Mesothelial cell of epicardium (in vitro differentiated cells): ENCODE measurements at places on chromosomes 4 and X. TPM values are rescaled to one million over a fixed set of nuclear protein-coding genes. Genes with fewer than 3 reads are reported as not detected.
A peak's percentile ranks its signal among the peaks of the same experiment; 100 is the strongest.

Gene SLIT2
- total RNA-seq, result 155 to 168 TPM (median 156 TPM) in 3 replicates

Gene PHEX
- total RNA-seq, result 0.70 to 1.2 TPM (median 0.96 TPM) in 3 replicates

Gene ETDA
- total RNA-seq, result not detected in 3 replicates

Gene EVC2
- 16.9 to 17.4 TPM (median 17.1 TPM) in 3 replicates for total RNA-seq

Gene UCP1
- total RNA-seq, result not detected in 3 replicates

Gene MAGEA9B
- total RNA-seq, result not detected in 3 replicates

Gene FAM241A
- 0.20 to 0.35 TPM (median 0.27 TPM) in 3 replicates for total RNA-seq

Gene HSD17B11
- total RNA-seq, result 18.7 to 23.4 TPM (median 19.2 TPM) in 3 replicates

DNA sequence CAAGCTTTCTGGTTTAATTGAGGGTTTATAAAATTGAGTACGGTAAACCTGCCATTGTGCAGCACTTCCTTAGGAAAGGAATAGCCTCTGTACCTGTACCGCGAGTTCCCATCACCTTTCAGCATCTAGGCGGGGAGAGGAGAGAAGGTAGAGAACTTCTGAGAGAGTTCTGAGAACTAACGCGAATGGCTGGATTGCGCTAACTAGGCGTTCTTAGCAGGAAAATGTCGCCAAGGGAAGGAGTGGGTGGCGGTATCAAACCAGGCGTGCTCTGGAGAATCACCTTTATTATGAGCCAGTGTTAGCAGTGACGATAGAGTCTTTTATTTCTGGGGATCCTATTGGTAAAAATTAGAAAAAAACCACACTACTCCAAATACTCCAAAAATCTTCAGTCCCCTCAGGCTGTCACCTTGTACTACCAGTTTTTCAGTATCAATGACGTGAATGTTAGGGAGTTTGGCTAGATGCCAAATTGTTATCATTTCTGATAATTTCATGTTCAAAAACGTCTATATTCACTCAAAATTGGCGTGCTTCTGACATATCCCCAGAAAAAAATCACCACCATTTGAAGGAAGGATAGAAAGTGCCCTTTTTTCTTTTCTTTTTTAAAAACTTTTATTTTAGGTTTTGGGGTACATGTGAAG lies 1.4 kb downstream of the UGT8 start:
- peak overlapping the region; percentile 83 for H3K4me3 ChIP-seq
- peaks cover 53% of the 10 kb centered on the region for H3K27me3 ChIP-seq
- H3K27ac ChIP-seq, result no peak overlapping the region
- H3K4me1 ChIP-seq, result peaks cover 16% of the 10 kb centered on the region
- H3K36me3 ChIP-seq, result no peaks in the 10 kb centered on the region

DNA sequence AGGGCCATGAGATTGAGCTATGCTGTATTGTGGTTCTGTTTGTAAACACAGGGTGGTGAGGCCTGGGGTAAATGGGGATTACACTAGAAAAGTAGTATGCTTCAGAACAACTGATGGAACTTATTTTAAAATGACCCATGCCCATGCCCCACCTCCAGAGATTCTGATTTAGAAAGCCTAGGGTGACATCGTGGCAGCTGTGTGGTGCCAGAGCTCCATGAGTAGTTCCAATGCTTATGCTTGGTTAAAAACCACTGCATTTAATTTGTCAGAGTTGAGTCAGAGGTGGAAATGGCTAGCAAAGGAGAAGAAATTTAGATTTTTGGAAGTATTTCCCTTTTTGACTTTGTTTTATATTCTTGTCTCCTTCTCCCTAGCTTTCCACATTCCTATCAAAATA lies 63.4 kb upstream of the PDE5A start:
- no peak for DNase-seq
- no peak overlapping the region for H3K27ac ChIP-seq
- H3K36me3 ChIP-seq, result peaks cover 5% of the 10 kb centered on the region
- no peak overlapping the region for H3K4me3 ChIP-seq

DNA sequence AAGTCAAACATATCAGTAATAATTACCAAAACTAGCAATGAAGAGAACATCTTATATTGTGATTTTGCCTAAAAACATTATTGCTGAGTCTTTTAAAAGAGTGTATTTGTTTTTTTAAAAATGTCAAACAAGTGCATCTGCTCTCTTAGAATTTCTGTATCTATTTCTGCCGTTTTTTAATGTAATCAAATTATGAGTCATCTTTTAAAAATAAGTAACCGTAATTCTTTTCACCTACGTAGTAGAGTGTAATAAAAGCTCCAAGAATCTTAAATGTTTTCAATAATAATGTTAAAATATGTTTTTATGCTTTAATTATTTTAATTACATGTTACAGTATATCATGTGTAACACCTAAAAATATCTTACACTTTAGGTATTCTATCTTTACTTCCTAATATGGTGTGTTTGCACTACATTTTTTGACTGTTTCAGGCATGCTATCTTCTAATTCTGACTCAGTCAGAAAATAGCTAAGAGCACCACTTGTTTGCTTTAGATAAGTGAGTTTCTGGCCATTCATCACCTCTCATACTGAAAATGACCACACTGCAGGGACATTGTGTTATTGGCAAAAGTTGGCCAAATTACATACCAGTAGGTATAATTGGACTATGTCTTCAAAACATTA lies 368.5 kb downstream of the PCDH7 start:
- H3K36me3 ChIP-seq, result no peaks in the 10 kb centered on the region
- peak overlapping the region; percentile 89 for H3K27ac ChIP-seq
- no peak overlapping the region for H3K4me3 ChIP-seq
- DNase-seq, result no peak
- H3K27me3 ChIP-seq, result no peaks in the 10 kb centered on the region

- H3K27ac ChIP-seq, result no peak overlapping the region
- DNase-seq, result no peak
- peaks cover 3% of the 10 kb centered on the region for H3K4me1 ChIP-seq
- no peaks in the 10 kb centered on the region for H3K27me3 ChIP-seq
Observed at GRCh38 chr4:100708776-100709175, 191.0 kb upstream of the EMCN start.

DNA sequence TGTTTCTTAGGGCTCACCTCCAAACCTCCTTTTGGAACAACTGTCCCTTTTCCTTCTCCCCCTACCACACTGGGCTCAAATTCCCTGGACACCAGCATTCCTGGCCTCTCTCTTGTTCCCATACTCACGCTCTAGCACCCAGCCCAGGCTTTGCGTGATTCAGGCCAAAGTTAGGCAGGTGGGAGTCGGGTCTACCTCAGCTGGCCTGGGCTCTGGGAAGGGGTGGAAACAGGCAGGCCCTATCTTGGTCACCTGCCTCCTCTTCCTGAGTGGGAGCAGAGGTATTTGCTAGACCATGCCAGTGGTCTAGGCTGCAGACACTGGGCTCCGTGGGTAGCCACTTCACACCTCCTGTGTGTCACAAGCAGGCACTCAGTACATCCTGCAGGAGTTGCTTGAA lies 211.1 kb upstream of the MAMLD1 start:
- H3K4me3 ChIP-seq, result no peak overlapping the region
- no peak overlapping the region for H3K27ac ChIP-seq
- H3K4me1 ChIP-seq, result no peaks in the 10 kb centered on the region
- no peak for DNase-seq
- no peaks in the 10 kb centered on the region for H3K36me3 ChIP-seq
- H3K27me3 ChIP-seq, result peaks cover 7% of the 10 kb centered on the region

- H3K27ac ChIP-seq, result no peak overlapping the region
- H3K4me1 ChIP-seq, result no peaks in the 10 kb centered on the region
- no peak for DNase-seq
- no peaks in the 10 kb centered on the region for H3K36me3 ChIP-seq
- H3K4me3 ChIP-seq, result no peak overlapping the region
- peaks cover 44% of the 10 kb centered on the region for H3K27me3 ChIP-seq
Observed at GRCh38 chr4:146061610-146062334, 113.7 kb upstream of the LSM6 start.

GRCh38 chrX:50495616-50496015 lies 25.0 kb upstream of the DGKK start:
- H3K4me3 ChIP-seq, result no peak overlapping the region
- H3K4me1 ChIP-seq, result no peaks in the 10 kb centered on the region
- H3K27ac ChIP-seq, result no peak overlapping the region
- no peak for DNase-seq

DNA sequence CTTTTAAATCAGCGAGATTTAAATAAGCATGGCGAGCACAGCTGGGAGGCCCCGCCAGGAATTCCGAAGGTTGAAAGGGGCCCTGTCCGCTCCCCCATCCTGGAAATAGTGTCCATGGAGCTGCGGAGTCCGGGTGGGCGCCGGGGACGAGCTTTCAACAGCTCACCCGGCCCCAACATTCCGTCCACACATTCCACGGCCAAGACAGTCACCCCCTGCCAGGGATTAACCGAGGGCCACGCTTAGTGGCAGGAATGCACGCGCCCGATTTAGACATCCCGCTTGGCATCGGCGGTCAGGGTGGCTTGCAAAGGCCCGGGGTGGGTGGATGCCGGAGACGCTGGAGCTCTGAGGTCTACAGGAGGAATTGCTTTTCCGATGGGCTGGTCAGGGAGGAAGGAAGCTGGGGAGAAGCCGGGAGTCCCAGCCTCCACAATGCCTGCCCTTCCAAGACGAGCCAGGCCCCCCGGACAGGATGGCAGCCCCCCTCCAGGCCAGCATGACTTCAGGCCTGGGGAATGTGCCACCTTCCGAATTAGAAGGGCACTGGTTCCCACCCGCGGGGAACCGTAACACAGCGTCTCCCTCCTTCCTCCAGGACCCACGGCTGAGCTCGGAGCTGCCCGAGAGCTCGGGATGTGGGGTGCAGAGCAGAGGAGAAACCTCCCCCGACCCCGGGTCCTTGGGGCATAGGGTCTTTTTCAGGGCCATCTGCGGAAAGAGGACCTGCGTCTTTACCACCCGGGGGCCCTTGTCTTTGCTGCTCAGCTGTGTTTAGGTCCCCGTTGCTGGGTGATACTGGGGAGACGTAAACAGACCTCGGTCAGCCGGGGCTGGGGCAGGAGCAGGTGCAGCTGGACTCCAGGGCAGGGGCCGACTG lies 26.9 kb upstream of the PPP2R3B start:
- no peak overlapping the region for H3K27ac ChIP-seq
- H3K27me3 ChIP-seq, result peaks cover 33% of the 10 kb centered on the region
- no peak for DNase-seq
- H3K36me3 ChIP-seq, result peaks cover 5% of the 10 kb centered on the region

GRCh38 chr4:156971676-156972378 lies at the start of gene PDGFC:
Gene PDGFC (minus strand): TSS chr4:156971799. CDS start chr4:156970903, 896 bp downstream.
- peaks cover 73% of the 10 kb centered on the region for H3K4me1 ChIP-seq
- no peaks in the 10 kb centered on the region for H3K36me3 ChIP-seq
- peak within 1 kb of the TSS; percentile 91 for H3K4me3 ChIP-seq
- H3K27ac ChIP-seq, result peak within 1 kb of the TSS; percentile 91
- DNase-seq, result peak; percentile 80

- peak overlapping the region; percentile 88 for H3K27ac ChIP-seq
- no peak for DNase-seq
- H3K27me3 ChIP-seq, result no peaks in the 10 kb centered on the region
- peaks cover 16% of the 10 kb centered on the region for H3K4me1 ChIP-seq
- no peaks in the 10 kb centered on the region for H3K36me3 ChIP-seq
- no peak overlapping the region for H3K4me3 ChIP-seq
Observed at GRCh38 chr4:138774940-138775339, 240.6 kb upstream of the NOCT start.

- DNase-seq, result no peak
- H3K27ac ChIP-seq, result no peak overlapping the region
- H3K4me1 ChIP-seq, result peaks cover 9% of the 10 kb centered on the region
- H3K4me3 ChIP-seq, result no peak overlapping the region
- no peaks in the 10 kb centered on the region for H3K27me3 ChIP-seq
Observed at GRCh38 chrX:13271511-13271910, 48.3 kb downstream of the ATXN3L start.

GRCh38 chr4:14336656-14337055 lies 665.6 kb upstream of the CPEB2 start:
- H3K36me3 ChIP-seq, result no peaks in the 10 kb centered on the region
- no peaks in the 10 kb centered on the region for H3K4me1 ChIP-seq
- H3K4me3 ChIP-seq, result no peak overlapping the region
- H3K27ac ChIP-seq, result no peak overlapping the region

DNA sequence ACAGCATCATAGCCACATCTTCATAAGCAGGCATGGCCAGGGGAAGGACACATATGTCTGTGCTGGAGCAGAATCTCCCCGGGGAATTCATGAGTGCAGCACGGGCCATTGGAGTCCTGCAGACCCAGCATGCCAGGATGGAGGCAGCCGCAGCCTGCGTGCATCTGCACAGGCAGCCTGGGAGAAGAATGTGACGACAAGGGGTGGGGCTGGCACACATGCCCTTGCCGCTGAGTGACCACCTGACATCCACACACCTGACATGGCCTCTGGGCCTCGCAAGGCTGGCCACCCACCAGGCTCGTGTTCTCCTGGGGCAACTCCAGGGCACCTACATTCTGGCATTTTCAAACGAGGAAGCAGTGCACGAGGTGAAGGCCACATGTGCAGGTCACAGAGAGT lies 66.2 kb upstream of the AFAP1 start:
- H3K4me1 ChIP-seq, result peaks cover 29% of the 10 kb centered on the region
- no peaks in the 10 kb centered on the region for H3K36me3 ChIP-seq
- DNase-seq, result no peak
- H3K27ac ChIP-seq, result no peak overlapping the region
- H3K27me3 ChIP-seq, result no peaks in the 10 kb centered on the region

DNA sequence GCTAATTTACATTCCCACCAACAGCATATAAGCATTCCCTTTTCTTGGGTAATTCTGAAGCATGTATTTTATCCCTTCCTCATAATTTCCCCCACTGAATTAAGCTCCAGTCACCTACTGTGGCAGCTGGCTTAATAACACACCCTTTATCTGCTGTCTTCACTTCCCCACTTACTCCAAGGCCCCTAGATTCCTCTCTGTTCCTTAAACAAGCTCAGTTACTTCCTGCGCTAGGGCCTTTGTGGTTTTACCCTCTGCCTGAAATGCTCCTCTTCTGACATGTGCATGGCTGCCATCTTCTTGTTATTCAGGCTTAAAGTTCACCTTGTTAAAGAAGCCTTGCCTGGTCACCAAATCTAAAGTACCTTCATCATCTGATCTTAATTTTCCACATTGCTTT lies 47.2 kb upstream of the RPS6KA3 start:
- no peak overlapping the region for H3K4me3 ChIP-seq
- DNase-seq, result no peak
- no peaks in the 10 kb centered on the region for H3K36me3 ChIP-seq
- no peak overlapping the region for H3K27ac ChIP-seq
- H3K4me1 ChIP-seq, result peaks cover 4% of the 10 kb centered on the region

DNA sequence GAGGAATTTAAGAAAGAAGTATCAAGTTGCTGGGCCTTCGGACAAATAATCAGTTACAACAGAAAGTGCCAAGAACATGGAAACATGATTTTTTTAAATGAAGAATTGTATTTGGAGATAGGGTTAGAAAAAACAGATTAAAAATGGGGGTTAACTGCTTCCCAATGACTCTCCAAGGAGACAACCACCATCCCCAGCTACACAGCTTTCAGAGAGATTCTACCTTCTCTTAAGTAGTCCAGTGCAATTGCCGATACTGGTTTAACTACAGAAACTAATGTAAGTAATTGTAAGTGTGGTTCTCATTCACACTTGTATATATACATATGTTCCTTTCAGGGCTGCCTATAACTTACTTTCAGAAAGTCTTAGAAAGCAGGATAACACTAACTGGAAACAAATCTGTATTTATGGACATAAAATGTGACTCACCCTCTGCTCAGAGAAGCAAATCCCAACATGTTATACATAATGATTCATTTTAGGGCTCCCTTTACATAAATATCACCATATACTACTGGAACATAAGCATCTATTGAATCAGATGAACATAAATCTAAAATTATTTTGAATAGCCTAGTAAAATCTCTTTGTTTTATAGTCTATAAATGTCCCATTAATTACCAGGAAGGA lies 248.9 kb upstream of the UGT8 start:
- no peaks in the 10 kb centered on the region for H3K27me3 ChIP-seq
- DNase-seq, result no peak
- no peak overlapping the region for H3K4me3 ChIP-seq

GRCh38 chr4:81395239-81395638 lies 76.5 kb downstream of the RASGEF1B start:
- DNase-seq, result no peak
- H3K4me1 ChIP-seq, result no peaks in the 10 kb centered on the region
- H3K36me3 ChIP-seq, result no peaks in the 10 kb centered on the region
- no peak overlapping the region for H3K27ac ChIP-seq
